ENCODE measurements at places on chromosomes 11 and 22.

DNA sequence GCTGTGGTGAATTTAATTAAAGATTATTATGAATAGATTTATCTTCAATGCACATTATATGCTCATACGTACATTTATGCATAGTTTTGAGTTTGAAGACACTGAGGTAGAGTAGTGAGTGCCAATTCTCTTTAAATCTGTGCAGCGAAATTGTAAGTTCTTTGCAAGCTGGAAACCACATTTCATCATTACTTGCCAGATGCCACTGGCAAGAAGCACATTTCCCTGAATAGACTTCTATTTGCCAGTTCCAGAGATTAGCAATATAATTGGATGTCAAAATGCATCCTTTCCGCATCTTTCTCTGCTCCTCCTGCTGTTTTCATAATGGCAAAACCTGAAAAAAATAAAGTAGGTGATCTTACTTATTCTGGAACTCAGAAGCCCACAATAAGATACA is 448.0 kb downstream of the LUZP2 start:
- no peak for DNase-seq

DNA sequence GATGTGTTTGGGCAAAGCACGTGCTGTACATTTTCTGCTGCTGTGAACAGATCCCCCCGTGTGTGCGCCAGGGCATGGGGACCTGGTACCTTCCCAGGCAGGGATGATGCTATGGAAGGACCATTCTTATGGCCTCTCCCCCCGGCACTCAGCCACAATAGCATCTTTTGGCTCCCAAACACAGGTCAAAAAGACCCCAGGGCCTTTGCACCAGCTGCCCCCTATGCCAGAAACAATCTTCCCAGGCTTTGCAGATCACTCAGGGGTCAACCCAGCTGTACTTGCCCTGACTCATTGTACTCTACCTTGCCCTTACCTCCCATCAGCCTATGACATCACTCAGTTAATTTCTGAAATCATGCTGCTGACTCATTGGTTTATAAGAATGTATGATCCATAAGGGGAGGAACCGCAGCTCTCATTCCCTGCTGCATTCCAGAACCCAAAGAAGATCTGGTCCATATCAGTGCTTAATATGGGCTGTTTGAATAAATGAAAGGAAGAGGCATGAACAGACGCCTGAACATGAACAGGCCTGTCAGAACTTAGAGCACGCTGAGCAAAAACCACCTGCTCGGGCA is 100.7 kb downstream of the CELSR1 start:
- no peak for DNase-seq

GRCh38 chr11:13465909-13466371 is 2.9 kb upstream of the BTBD10 start:
- no peak for DNase-seq

DNA sequence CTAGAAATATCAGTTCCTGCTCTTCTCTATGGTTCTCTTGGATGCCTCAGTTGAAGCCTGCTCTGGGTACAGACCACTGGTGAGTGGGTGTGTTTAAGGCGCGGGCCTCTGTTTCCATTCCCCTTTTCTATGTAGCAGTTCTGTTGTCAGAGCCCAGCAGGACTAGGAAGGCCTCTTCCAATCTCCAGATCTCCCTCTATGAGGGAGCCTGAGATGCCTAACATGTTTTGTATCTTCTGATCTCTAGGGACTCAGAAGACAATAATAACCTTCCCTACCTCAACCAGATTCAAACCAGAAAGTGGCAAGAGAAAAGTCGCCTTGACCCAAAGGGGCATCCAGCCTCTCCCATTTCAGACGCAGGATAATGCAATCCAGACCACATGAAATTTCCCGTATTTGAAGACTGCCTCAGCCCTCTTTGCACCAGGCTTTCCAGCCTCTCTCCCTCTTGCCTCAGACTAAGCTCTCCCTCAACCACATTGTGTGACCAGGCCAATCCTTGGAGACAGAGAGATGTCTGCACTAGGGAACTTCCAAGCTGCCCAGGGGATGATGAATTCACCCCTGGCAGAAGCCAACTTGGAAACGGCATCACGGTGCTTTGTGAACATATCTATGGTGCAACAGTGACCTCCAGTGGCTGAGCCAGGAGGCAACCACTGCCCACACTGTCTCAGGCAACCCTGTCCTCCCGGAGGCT is 150.1 kb upstream of the UBASH3B start:
- no peak for DNase-seq

- DNase-seq: no peak
Observed at GRCh38 chr11:77506857-77507256, 33.0 kb upstream of the PAK1 start.

GRCh38 chr11:75759832-75760231 is 8.7 kb upstream of the DGAT2 start:
- DNase-seq: no peak

GRCh38 chr22:43404673-43405385 is 7.0 kb upstream of the MPPED1 start:
- DNase-seq: no peak

DNA sequence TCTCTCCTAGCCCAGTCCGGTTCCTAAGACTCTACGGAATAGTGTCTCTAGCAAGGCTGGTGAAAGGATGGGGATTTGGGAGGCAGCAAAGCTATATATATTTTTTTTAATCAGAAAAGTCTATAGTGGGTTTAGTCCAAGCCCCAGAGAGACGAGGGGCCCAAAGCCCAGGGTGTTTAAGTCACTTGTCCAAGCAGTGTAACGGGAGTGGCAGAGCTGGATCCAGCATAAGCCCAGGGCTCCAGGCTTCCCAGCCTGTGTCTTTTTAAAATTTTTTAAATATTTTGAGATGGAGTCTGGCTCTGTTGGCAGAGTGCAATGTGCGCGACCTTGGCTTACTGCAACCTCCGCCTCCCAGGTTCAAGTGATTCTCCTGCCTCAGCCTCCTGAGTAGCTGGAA is 6.8 kb downstream of the GRIK4 start:
- DNase-seq: no peak

- no peak for DNase-seq
Observed at GRCh38 chr11:83691451-83691950, 405.3 kb upstream of the CCDC90B start.

- DNase-seq: no peak
Observed at GRCh38 chr11:69936771-69937170, 117.6 kb upstream of the FGF3 start.

GRCh38 chr11:87840786-87841185 is 334.5 kb downstream of the RAB38 start:
- no peak for DNase-seq

DNA sequence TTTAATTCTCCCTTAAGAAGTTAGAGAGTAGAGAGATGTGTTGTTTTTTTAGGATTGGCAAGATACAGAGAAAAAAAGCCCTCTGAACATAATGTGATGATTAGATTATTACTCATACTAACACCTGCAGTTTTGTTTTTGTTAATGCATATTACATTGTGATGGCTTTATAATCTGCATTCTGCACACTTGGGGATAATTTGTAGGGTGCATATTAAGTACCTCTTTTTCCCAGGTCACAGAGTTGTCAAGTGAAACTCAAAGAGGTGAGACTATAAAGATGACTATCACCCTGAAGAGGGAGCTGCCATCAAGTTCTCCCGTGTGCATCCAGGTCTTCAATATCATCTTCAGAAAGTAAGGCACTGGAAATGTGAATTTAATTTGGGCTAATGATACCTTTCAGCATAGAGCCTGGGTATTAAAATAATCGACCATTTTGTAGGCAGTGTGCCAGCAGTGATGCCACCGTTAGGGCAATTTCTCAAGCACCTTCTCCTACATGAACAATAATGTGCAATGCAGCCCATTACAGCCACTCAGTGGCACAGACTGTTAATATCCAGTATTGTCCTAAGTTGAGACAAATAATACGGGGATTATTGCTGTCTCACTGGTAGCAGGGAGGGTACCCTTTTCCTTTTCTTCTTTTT is 16.2 kb downstream of the PIWIL4 start:
- DNase-seq: no peak

- DNase-seq: no peak
Observed at GRCh38 chr11:99693941-99694492, 673.3 kb downstream of the CNTN5 start.

DNA sequence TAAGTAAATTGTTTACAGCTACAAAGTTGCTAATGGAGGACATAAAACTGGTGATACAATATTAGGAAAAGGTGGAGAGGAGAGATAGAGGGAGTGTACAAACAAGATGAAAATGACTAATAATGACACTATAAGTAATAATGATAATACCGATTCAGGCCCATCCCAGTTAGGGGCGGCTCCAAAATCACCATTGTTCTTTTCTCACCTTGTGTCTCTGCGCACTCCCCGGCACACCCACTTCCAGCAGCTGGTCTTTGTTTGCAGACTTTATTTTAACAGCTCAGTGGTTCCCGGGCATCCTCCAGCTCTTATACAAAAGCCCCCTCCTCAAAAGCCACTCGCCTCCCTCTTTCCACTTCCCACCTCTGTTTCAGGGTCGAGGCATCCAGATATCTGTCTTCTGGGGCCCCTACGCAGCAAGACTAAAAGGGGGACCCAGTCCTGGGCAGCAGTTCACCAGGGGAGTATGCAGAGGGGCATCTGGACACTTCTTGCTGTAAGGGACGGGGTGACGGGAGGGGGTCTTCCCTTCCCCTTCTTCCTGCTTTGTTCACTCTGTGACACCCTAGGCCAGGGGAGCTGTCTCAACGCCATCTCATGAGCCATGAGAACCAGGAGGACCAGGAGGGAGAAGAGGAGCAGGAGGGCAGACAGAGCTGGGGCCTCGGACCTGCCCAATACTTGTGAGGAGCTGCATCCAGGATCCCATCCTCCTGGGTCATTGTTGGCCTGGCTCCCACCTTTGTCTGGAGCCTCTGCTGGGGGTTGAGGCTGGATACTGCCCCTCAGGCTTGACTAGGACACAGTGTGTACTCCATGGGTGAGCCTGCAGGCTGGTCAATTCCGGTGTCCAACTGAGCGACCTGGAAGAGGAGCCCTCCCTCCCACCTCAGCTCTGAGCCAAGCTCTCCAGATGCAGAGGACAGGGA is 2.7 kb downstream of the APOL2 start:
- no peak for DNase-seq

DNA sequence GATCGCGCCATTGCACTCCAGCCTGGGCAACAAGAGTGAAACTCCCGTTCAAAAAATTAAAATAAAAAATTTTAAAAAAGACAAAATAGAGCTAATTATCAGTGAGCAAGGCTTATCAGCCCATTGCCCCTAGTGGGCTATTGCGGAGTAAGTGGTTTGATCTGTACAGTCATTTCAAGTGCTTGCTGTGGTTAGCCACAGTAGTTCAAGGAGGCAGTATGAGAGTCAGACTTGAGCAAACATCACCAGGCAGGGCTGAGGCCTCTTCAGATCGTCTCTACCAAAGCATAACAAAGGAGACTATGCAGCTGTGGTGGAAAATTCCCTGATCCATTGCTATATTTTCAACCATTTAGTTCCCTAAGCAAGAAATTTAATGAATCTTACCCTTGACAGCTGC is 4.3 kb upstream of the SBF2 start:
- DNase-seq: peak; percentile 43

GRCh38 chr11:133887692-133888332 is 42.5 kb upstream of the SPATA19 start:
- DNase-seq: no peak

GRCh38 chr11:19628018-19628417 is 84.6 kb upstream of the NAV2 start:
- no peak for DNase-seq

- DNase-seq: no peak
Observed at GRCh38 chr11:103528596-103528995, 419.4 kb downstream of the DYNC2H1 start.

All from central memory CD8-positive, alpha-beta T cell (primary cell).